ENCODE measurements at places on chromosomes 13 and 19.

GRCh38 chr19:42089191-42089750 is 13.3 kb downstream of the ZNF574 start:
- no peak for DNase-seq

- no peak for DNase-seq
These were observed 12.8 kb downstream of the DEDD2 start for GRCh38 chr19:42204664-42205063.

DNA sequence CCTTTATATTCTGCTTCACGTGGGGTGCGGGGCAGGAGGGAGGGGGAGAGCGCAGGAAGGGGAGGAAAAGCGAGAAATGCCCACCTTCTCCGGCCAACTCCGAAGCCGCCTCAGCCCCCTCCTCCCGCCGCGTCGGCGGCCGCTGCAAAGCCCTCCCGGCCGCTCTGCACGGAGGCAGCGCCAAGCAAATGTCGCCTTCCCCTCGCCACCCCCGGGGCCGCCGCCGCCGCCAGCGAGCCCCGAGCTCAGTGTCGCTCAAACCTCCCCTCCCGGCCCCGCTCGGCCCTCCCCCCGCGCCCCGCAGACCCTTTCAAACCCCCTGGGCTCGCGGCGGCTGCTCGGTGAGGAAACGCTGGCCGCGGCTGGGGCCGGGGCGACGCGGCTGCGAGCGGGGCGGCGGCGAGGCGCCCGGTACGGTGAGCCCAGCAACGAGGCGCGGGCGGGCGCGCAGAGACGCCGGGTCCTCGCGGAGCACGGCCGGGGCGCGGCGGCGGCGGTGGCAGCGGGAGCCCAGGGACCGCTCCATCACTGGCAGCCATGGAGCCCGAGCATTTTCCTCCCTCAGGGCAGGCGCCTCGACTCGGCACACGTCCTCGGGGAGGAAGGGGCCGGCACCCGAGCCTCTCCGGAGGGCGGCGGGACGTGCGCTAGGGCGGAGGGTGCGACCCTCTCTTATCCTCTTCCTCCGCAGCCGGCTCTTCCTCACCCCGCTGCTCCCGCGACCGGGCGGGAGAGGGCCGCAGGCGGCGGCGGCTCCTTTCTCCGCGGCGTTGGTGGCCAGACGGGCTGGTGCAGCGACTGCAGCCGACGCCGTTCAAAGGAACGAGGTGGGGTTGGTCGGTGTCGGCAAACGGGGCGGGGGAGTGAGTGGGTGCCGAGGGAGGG is 463 bp upstream of the TSC22D1 start:
- DNase-seq = peak; percentile 36

GRCh38 chr13:43666403-43666802 is 120.4 kb downstream of the ENOX1 start:
- no peak for DNase-seq

GRCh38 chr19:47106821-47107201 is 6.8 kb downstream of the ZC3H4 start:
- DNase-seq = no peak

DNA sequence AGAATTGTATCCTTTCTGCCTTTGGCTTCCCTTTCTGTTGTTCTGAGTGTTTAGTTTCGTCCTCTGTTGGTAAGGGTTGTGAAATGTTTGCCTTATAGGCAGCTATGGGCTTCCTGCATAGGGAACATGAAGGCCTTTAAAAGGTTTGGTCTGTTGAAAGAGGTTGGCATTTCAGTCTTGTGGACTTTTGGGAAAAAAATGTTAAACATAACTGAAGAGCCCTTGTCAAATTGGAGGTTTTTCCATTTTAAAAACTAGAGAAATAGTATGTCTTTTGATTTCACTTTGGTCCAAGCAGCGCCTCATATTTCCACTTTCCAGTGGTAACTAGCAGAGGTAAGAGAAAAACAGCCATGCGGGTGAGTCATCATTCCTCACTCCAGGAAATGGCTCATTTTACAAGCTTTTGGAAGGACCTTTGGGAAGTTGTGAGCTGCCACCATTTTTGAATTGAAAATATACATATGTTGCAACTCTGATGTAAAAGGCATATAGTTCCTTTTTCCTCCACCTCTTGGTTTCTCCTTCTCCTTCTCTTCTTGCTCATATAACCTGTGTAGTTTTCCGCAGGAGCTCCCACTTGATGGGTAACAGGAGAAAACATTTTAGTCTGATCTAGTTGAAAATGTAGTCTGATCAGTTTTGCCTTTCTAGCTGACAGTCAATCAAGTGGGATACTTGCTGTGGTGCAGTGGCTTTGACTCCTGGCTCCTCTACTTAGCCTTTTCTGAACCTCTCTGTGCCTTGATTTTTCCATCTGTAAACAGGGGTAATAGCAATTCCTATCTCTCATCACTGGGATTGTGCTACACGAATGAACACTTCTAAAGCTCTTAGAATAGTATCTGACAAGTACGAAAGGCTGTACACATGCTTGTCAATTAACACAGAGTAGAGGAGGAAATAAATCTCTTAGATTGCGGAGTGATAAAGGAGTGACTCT is 23.0 kb downstream of the GPC6 start:
- no peak for DNase-seq

DNA sequence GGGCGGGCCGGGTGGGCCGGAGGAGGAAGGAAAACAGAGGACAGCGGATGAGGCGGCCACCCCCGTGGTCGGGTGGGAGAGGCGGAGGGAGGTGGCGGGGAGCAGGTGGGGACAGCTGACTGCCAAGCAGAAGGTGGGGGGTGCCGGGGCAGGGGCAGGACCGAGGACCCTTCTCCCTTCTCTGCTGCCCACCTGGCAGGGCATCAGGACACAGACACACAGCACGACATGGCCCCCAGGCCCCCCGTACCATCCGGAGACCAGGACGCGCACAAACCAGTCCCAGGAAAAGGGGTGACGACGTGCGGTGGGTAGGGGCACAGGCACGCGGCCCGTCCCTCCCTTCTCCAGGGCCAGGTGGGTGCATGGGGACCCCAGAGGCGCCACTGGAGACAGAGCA is 11.0 kb upstream of the CACTIN start:
- DNase-seq = no peak

DNA sequence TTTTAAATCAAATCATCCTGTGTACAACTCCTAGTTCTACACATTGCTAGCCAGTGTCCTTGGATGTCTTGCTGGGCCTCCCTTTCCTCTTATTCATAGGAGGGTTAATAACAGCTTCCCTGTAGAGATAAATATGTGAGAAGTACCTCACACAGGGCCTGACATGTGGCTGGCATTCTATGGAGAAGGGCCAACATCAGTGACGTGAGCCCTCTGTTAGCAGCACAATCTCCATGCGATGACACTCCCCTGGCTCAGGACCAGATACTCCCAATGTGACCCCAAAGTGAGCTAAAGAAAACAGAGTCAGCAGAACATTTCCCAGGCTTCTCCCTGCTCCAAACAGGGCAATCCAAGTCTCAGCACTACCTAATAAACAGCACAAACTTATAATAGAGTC is 818.4 kb downstream of the DIAPH3 start:
- no peak for DNase-seq

DNA sequence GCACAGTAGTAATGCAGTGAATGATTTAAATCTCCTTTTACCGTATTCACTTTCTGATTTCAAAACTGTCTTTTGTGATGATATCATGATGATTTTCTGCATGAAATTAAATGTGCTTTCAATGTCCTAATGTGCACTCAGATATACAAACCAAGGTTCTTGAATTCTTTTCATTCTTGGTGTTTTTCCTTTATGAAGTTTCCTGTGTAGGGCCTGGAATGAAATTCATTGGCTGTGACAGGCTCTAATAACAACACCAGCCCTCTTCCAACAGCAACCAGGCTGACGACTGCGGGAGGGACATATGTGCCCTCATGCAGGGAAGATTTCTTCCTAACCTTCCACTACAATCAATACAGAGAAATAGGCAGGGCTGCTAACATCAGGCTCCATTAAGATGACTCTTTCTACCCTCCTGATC is 1052.0 kb downstream of the DIAPH3 start:
- no peak for DNase-seq

DNA sequence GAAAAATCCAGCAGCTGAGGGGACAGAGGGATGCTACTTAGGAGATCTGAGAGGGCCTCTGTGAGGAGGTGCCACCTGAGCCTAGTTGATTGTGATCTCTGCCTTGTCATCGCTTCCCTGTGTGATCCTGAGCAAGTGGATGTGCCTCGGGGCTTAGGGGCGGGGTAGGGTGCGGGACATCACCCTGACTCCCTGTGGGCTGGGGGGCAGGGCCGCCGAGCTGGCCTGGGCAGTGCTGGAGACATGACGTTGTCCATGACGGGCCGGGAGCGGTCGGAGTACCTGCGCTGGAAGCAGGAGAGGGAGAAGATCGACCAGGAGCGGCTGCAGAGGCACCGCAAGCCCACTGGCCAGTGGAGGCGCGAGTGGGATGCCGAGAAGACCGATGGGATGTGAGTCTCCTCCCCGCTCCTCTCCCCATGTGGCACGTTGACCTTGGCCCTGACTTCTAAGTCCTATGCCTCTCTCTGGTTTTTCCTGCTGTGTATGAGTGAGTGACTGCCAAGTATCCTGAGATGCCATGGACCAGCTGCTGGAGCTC is 8.2 kb upstream of the INAFM1 start:
- DNase-seq = no peak

DNA sequence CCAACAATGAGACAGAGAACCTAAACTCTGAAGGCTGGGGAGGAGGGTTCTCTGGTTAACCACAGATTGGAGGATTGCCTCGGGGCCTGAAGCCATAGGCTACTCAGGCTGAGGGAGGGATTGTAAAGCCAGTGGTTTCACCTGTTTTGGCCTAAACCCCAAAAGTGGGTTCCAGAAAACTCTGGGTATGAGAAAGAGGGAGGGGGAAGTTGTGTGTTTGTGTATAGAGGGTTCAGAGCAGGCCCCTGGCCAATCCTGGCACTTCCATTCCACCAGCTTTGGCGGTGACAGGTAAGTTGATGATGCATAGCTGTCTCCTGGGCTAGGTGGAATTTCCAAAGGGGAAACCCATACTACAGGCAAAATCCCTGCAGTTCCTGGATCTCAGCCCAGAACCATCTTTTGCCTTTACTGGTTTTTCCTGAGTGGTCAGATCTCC is 13.5 kb upstream of the CCDC97 start:
- no peak for DNase-seq

DNA sequence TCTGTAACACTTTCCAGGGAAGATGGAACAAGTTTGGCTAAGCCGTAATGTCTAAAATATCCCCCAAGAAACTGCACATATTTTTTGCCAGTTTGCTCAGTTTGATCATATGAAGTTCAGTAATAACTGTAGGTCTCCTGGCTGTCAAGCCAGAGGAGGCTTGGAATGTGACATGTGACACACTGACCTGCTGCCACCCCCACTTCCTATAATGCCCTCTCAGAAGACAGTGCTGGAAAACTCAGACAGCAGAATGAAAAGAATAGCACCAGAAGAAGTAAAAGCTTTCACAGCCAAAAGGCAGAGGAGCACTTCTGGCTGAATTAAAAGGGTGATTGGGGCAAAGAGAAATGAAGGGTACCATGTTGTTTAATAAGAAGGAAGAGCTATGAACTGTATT is 67.4 kb upstream of the UBAC2 start:
- DNase-seq = no peak

GRCh38 chr13:88707646-88708045 is 1036.5 kb downstream of the SLITRK5 start:
- DNase-seq = no peak

DNA sequence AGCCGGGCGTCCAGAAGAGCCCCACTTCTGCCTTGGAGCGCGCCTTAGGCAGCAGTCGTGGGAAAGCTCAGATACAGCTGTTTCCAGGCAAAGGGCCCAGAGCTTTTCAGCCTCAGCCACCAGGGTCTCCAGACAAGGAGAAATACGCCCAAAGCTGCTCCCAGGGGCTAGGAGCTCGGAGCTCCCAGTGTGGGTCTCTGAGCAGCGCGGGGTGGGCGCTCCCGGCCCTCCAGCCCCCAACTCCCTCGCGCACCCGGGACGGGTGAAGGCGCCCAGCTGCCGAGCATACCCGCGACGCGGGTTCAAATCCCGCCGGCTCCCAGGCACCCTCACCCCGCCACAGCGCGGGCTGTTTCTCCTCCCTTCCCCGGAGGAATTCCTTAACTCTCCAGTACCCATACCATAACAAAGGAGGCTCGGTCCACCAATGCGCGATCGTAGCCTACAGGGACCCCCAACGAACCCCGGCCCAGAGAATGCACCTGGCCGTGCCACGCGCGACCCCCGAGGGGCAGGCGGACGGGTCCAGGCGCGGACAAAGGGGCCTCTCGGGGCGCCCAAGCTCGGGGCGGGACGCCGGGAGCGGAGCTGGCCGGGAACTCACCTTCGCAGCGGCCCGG is 507 bp downstream of the COL4A1 start:
- no peak for DNase-seq

GRCh38 chr13:62512194-62513141 is 1096.8 kb upstream of the PCDH20 start:
- no peak for DNase-seq

DNA sequence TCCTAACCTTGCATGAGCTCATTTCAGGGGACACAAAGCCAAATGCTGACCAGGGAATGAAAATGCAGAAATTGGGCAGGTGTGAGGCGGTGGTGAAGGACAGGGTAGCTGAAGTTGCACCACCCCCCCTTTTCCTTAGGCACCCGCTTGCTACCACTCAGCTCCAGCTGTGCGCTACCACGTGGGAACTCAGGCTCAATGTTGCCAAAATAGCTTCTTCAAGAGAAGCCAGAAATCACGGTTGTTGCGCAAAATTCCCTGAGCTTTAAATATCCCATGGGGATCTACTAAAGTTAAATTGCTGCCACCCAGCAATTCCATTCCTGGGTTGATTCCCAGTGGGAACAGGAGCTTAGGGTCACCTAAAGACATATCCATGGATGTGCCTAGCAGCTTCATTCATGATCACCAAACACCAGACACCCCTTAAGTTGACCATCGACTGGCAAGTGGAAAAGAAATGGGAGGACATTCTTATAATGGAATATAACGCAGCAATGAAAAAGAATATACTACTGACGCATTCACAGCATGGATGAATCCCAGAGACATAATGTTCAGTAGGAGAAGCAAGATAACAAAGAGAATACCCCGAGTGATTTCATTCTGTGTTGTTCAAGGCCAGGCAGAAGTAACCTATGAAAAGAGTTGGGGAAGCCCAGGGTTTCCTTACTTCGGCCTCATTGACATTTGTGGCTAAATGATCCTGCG is 12.8 kb upstream of the ADGRL1 start:
- no peak for DNase-seq
